ENCODE measurements at places on chromosomes 1 and 21. TPM values are rescaled to one million over a fixed set of nuclear protein-coding genes. Genes with fewer than 3 reads are reported as not detected.

Gene KIF26B
- 63.3 TPM for total RNA-seq

GRCh38 chr1:216433175-216433574, 9.9 kb upstream of the USH2A start:
- no peak for DNase-seq

DNA sequence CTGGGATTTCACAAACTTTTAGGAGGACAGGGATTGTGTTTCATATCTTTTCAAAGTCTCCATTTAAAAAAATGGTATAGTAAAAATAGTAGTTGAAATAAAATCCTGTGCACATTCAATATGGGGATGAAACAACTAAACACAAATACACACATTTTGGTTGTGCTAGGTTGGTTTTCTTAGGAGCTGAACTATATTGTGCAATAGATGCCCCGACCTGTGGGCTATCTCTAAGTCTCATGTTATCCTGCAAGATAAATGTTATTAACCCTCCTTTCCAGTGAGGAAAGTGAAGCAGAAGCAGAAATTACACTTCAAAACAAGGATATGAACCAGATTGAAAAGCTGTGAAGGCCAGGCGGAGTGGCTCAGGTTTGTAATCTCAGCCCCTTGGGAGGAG, 1.3 kb upstream of the PLD5 start:
- DNase-seq = no peak

DNA sequence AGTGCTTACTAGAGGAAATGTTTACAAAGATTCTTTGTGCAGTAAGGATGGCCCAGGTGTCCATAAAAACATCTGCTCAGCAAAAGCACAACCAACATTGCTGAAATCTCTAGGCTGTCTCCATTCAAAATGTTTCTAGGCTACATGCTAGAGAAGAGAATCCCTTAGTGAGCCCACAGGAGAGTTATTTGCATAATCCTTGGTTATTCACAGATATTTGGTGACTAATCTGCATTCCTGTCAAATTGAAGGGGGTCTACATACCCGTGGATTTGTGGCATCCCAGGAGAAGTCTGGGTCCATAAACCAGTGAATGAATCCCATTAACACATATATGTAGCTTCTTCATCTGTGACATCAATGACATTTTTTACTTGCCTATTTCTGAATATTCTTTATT, 261.3 kb upstream of the ESRRG start:
- DNase-seq = no peak

GRCh38 chr21:42154237-42155044, 64.5 kb upstream of the ABCG1 start:
- DNase-seq = peak; percentile 37

- DNase-seq = no peak
Measured at GRCh38 chr1:69982992-69983391, 222.4 kb downstream of the LRRC40 start.

DNA sequence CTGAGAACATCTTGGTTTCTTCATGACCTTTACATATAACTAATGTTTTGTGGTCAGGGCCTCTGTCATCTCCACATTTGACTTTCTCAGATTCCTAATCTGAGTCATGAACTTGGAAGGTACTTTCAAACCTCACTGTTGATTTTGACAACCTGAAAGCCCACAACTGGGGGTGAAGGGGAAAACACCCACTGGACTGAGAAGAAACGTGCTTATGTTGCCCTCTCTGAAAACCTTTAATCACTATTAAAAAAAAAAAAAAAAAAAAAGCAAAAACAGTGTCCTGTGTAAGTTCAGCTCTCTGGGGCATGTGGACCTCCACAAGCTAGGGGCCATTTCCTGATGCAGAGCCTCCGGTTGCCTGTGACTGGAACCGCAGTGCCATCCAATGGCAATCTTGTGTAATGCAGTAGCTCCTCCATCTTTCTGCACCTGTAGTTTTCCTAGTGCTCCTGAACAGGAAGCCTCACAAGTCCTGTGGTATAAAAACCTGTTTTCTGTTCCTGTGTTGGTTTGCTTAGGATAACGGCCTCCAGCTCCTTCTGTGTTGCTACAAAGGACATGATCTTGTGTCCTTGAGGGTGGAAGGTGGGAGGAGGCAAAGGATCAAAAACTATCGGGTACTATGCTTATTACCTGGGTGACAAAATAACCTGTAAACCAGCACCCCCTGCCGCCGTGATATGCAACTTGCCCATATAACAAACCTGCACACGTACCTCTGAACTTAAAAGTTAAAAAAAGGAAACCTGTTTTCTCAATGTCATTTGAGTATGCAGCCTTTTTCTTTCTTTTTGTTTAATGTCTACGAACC, 124.5 kb downstream of the ZNF648 start:
- peak; percentile 47 for DNase-seq

Gene HES2
- 0.98 TPM for total RNA-seq

Gene NPL
- total RNA-seq = 4.9 TPM

- DNase-seq = no peak
Measured at GRCh38 chr1:9019896-9020295, 6.3 kb downstream of the SLC2A7 start.

Gene GUCA2A
- total RNA-seq = not detected

Gene ANKRD34A
- total RNA-seq = 0.86 TPM

- DNase-seq = peak; percentile 36
Measured at GRCh38 chr1:207084701-207085180, 3.9 kb upstream of the C4BPB start.

DNA sequence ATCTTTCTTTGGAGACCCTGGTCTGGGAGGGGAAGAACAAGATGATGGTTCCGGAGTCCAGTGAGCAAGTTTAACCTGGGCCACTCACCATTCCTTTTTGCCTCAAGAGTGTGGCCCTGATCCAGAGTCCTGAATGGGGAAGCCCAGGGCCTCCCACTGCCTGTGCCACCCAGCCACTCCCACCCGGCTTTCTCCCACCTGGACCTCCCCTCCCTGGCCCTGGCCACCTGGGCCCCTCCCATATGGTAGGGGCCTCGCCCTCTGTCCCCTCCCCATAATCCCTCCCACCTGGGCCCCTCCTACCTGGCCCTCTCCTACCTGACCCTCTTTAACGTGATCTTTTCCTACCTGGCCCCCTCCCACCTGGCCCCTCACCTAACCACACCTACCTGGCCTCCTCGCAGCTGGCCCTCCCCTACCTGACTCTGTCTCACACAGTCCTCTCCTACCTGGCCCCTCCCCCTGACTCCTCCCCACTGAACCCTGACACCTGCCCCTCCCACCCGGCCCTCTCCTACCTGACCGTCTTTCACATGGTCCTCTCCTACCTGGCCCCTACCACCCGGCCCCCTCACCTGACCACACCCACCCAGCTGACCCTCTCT, 220.7 kb upstream of the VAMP3 start:
- DNase-seq = no peak

GRCh38 chr1:184300446-184300845, 86.4 kb upstream of the C1orf21 start:
- no peak for DNase-seq
